ENCODE measurements at places on chromosomes 1 and 21.

DNA sequence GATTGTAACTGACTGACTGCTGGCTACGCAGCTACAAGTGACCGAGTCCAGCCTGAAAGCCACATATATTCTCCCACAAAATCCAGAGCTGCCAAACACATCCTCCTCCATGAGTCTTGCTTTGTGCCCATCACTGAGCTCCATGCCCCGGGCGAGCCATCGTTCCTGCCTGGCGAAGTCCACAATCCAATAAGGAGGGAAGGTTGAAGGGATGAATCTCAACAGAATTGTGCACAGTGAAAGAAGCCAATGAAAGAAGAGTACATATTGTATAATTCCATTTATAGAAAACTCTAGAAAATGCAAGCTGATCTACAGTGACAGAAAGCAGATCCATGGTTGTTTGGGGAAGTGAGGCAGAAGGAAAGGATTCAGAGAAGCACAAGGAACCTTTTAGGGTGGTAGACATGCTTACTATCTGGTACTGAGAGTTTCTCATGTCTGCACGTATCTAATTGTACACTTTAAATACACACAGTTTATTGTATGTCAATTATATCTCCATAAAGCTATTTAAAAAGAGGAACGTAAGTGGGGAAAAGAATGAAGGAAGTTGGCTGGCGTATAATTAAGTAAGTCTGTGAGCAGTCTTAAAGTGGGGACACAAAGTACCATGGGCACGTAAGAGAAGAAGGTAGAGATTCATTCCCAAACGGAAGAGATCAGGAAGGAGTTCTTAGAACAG lies 115.9 kb upstream of the JUN start:
- no peak for DNase-seq

DNA sequence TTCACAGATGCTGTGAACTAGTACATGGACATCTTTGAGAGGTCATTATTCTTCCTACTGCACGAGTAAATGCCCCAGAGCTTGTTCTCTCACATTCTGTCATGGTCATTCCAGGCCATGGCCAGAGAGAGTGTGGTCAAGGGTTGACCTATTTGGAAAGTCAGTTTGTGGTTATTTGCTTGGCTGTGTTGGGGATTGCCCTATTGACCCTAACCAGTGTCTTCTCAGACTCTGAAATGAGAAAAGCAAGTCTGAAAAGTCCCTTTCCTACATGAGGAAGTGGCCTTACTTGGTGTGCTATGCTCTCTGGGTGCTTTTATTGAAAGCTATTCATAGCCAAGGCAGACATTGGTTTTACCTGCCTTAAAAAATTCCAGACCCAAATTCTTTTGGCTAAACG lies 26.6 kb downstream of the CLIC6 start:
- no peak for DNase-seq

GRCh38 chr1:47709872-47710231 lies 272.0 kb downstream of the FOXD2 start:
- DNase-seq: no peak

DNA sequence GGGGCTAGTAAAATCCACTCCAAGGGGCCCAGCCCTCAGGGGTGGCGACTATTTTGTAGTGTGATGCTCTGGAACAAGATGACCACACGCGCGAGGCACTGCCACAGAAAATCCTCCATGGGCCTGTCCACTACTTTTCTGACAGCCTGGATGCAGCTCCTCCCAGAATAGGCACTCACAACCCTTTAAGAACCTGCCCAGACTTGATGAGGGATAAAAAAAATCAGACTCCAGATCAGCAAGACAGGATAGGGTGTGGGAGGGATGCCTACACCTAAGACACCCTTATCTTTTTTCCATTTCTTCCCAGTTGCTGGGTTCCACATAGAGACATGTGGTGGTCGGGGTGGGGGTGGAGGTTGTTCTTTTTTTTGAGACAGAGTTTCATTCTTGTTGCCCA lies 33.5 kb downstream of the PCAT6 start:
- DNase-seq: no peak

DNA sequence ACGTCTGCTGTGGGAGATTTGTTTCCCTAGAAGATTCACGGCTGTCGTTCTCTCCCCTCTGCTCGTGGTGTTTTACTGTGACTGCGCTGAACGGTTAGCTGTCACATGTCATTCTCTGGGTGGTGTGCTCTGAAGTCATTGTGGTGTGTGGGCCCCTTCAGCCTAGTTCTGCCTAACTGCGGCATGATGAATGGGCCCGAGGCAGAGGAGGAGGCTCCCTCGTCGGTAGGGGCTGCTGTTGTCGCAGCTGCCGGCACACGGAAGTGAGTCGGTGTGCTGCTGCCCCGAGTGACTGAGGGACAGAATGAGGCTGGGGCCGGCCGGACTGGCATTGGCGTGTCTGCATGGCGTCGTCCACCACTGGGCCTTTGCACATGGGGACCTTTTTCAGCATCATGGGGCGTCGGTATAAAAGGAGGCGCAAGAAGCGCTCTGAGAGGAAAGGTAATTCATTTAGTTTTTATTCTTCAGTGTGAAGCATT lies 77.9 kb downstream of the ADARB1 start:
- DNase-seq: no peak

Measured in caudate nucleus (tissue), 63 donors.